ENCODE measurements at places on chromosomes 16 and 17.

GRCh38 chr17:63446753-63447470 lies 806 bp upstream of the CYB561 start:
- DNase-seq, result peak; percentile 73

DNA sequence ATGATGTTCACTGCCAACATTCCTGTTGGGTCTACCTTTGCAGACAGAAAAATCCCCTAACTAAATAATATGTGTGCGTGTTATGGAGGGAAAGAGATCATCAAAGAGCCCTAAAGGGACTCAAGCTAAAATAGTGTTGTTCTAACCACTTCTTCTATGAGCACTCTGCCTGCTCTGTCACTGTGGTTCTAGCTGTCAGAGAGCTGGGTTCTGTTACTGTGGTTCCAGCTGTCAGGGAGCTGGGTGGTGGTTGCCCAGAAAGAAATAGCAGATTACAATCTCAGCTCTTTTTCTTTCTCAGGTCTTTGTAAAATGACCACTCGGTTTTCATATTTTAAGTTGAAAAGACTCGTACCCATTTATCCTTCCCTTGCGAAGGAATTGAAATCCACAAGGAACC lies 176.3 kb downstream of the HS3ST3A1 start:
- DNase-seq, result no peak

GRCh38 chr17:67557052-67557845 lies 160.5 kb upstream of the NOL11 start:
- no peak for DNase-seq

GRCh38 chr16:9049241-9049640 lies 42.2 kb upstream of the HAPSTR1 start:
- DNase-seq, result no peak

DNA sequence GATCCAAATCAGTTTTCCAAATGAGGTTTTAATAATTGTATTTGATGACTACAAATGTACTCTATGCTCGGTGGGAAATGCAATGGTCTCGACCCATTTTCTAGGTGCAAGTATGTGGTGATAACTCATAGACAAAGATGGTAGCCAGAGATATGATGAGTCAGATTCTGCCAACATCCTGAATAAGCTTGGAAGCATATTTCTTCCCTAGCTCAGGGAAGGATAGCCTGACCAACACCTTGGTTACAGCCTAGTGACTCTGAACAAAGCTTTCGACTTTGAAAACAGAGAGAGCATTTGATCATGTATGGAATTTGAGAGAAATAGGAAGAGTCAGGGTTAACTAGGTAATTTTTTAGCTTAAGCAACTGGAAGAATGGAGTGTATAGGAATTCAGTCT lies 128.3 kb upstream of the MYOCD start:
- DNase-seq, result no peak

DNA sequence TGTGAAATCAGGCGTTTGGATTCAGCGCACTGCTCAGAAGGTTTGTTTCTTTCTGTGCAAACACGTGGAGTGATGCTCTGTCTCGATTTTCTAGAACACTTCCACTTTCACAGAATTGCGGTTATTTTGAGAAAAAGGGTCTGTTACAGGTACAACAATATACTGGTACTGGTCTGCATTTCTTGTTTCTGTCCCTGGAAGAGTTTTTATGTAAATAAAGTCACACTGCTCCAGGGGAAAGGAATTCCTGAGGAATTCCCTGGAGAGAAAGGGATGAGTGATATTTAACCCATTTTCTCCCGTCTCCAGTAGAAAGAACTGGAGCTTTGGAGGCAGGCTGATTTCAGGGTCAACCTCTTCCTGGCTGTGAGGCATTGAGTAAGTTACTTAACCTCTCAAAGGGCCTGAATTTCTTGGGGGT lies 16.2 kb upstream of the RMI2 start:
- DNase-seq, result no peak

DNA sequence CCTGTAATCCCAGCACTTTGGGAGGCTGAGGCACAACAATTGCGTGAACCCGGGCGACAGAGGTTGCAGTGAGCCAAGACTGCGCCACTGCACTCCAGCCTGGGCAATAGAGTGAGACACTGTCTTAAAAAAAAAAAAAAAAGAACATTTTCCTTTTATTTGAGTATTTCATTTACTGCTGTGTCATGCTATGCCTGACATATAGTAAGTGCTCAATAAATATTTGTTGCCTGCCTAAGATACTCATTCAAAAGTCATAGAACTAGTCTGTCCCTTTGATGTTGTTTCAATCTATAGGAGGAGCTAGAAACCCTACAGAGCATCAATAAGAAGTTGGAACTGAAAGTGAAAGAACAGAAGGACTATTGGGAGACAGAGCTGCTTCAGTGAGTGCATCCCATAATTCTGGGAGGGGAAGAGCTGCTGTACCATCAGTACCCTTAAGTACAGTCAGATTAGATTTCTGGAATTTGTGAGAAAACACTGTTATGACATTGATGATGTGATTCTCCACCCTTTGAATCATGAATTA lies 20.0 kb downstream of the CALCOCO2 start:
- no peak for DNase-seq

- no peak for DNase-seq
Observed at GRCh38 chr17:67326440-67326839, 39.9 kb downstream of the PSMD12 start.

DNA sequence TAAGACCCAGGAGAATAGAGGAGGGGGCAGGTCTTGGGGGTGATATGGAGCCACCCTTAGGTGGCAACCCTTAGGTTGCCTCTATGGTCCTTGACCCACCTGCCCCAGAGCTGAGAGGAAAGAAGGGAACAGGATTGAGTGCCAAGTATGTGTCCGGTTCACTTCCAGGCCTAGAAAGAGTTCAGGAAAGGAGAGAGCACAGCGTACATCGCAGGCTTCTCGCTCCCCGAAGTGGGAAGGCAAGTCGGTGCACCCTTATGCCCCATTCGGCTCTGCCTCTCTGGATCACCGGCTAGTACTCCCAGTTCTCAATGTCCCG lies 631 bp downstream of the SP6 start:
- no peak for DNase-seq

DNA sequence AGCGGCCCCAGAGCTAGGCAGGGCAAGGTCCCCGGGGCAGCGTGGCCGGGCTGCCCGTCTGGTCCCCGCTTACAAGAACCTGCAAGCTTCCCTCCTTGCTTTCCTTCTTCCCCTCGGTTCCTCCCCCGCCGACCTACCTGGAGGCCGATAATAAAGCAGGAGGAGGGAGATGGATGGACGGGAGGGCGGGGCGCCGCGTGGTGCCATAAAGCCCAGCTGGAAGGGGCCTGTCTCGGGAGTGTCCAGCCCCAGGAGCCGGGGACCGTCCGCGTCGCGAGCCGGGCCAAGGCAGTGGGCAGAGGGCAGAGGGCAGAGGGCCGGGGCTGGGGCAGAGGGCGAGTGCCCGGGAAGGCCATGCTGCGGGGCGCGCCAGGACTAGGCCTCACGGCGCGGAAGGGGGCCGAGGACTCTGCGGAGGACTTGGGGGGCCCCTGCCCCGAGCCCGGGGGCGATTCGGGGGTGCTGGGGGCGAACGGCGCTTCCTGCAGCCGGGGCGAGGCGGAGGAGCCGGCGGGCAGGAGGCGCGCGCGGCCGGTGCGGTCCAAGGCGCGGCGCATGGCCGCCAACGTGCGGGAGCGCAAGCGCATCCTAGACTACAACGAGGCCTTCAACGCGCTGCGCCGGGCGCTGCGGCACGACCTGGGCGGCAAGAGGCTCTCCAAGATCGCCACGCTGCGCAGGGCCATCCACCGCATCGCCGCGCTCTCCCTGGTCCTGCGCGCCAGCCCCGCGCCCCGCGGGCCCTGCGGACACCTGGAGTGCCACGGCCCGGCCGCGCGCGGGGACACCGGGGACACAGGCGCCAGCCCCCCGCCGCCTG lies at the start of gene BHLHA9:
Gene BHLHA9, plus strand, starts transcription at position 235 of the 820 bp plus-strand sequence. Its CDS starts 120 bp downstream, at position 355.
- no peak for DNase-seq

GRCh38 chr17:39225959-39226683 lies 376 bp upstream of the STAC2 start:
- peak; percentile 45 for DNase-seq

DNA sequence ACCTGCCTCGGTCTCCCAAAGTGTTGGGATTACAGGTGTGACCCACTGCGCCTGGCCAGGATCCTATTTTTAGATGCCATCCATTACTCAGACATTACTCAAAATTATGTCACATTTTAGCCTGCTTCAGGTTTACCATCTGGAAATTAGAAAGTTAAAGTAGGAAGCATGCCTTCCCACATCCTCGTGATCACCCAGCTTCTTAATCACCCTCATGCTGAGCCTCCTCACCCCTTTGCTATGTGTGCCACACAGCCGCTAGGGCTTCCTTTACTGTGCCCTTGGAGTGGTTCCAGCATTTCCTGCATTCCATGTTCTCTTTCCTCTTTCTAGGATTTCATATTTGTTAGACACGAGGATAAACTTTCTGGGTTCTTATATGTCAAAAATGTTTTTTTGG lies 9.3 kb downstream of the ADORA2B start:
- DNase-seq, result no peak

- DNase-seq, result no peak
Observed at GRCh38 chr16:68070249-68070730, 14.9 kb upstream of the NFATC3 start.

DNA sequence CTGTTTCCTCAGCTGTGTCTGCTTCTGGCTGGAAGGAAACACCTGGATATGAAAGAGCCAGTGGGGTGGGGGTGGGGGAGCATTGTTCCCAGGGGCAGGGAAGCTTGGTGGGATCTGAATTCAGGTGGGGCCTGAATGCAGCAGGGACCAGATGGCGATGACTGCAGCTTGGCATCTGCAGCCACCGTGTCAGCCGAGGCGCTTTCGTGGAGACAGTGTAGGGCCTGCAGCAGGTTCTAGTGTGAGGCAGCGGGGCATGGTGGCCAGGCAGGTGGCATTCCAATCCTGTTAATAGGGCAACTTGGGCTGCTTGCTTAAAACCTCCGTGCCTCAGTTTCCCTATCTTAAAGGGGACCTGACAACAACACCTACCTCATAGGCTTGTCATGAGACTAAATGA lies 1.7 kb downstream of the PIK3R6 start:
- DNase-seq, result no peak

DNA sequence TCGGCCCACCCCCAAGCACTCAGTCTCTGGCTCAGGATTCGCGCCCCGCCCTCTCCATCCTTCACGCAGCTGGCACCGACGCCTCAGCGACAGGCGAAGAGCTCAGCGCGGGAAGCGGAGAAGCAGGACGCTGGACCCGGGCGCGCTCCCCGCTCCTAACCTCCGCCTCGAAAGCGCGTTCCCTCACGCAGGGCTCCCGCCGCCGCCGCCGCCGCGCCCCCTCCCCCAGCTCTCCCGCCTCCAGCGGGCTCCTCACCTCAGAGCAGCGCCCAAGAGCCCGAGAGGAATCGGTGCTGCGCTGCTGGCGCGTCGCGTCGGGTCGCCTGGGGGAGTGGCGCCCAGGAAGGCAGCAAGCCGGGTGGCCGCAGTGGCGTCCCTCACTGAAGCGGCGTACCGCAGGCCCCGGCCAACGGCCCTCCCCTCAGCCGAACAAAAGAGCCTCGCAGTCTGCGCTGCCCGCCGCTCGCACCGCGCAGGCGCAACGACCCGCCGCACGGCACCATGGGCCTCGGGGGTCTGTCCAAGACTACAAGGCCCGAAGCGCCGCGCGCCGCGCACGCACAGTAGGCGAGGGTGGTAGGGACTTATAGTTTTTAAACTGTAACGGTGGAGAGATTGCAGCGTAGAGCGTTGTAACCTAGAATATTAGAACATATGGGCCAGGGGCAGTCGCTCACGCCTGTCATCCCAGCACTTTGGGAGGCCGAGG lies at the start of gene CBX1:
Gene CBX1, minus strand, starts transcription at position 467 of the 709 bp plus-strand sequence. CDS start 24,474 bp downstream, outside the sequence.
- peak; percentile 95 for DNase-seq

DNA sequence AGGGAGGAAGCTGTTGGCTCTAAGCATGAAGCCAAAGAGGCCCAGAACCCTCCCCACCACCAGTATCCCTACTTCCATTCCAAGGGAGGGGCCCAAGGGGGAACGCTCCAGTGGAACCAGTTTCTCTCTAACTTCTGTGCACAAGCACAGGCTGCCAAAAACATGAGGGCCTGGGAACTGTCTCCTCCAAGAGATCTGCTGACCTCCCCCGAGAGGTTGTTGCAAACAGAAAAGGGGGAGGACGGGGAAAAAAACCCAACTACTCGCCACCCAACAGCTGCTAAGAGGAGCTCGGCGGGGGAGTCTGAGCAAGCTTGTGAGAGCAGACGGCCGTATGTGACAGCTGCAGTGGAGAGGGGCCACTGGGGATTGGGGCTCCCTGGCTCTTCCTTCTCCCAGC lies 15.7 kb upstream of the SLC35B1 start:
- DNase-seq, result no peak

- no peak for DNase-seq
Observed at GRCh38 chr16:11328172-11329070, 16.8 kb upstream of the RMI2 start.

GRCh38 chr16:86874141-86874540 lies 295.8 kb downstream of the FOXL1 start:
- DNase-seq, result no peak

- DNase-seq, result no peak
Observed at GRCh38 chr17:73118951-73119391, 26.5 kb upstream of the SLC39A11 start.

DNA sequence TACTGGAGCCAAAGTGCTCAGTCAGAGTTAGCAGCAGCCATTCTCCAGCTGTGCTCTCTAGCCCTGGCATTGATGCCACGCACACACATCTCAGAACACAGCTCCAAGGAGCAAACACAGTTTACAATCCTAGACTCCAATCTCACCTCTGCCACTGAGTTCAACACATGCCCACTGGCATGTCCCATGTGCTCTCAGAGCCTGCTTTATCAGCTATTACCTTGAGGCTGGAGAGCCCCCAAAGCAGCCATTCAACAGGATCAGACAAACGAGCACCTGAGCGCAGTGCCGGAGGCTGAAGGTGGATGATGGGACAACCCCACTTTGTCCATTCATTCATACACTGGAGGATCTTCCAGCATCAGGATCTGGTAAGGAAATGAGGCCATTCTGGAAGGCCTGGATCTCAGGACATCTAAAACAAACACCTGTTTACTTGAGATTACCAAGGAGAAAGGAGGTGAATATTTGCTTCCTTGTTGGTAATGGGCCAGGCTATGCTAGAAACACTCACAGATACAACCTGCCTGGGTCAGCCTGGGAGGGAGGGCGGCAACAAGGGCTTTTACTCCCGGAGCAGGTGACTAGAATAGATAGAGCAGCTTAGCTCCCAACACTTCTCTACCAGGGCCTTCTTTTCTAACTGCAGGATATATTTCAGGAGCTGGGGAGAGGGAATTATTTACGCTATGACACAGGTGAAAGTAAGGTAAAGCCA lies 25.4 kb downstream of the RANBP10 start:
- DNase-seq, result no peak

All from SHP77 (cell line).